ENCODE measurements at places on chromosomes 4 and X.
A peak's percentile ranks its signal among the peaks of the same experiment; 100 is the strongest.

- DNase-seq, result no peak
These were observed 37.9 kb downstream of the UNC5C start for GRCh38 chr4:95510877-95511276.

- no peak for DNase-seq
These were observed 6.2 kb downstream of the LINC00632 start for GRCh38 chrX:140715787-140716186.

GRCh38 chrX:30504309-30504708 lies 73.3 kb downstream of the TASL start:
- no peak for DNase-seq

DNA sequence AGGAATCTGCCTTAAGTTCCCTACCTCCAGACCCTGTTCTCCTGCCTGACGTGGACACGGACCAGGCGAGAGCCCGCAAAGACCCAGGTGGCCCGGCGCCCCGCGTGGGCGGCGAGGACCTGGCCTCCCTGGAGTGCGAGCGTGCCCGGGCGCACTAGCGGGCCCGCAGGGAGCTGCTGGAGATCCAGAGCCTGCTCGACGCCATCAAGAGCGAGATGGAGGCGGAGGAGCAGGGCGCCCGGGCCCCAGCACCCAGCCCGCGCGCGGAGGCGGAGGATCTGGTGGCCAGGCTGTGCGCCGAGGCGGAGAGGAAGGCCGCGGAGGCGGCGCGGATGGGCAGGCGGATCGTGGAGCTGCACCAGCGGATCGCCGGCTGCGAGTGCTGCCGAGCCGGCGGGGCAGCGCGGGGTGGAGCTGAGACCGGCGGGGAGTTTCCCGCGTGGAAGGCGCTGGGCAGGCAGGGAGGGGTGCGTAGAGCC lies 18.2 kb downstream of the MRFAP1 start:
- peak; percentile 63 for DNase-seq

- no peak for DNase-seq
These were observed 84.0 kb downstream of the SLC10A7 start for GRCh38 chr4:146437778-146438177.

- no peak for DNase-seq
These were observed 1.8 kb downstream of the RBM3 start for GRCh38 chrX:48576108-48576507.

- no peak for DNase-seq
These were observed 47.2 kb upstream of the RASGEF1B start for GRCh38 chr4:81518762-81519426.

GRCh38 chr4:37219242-37219641 lies 25.3 kb upstream of the NWD2 start:
- DNase-seq, result no peak

GRCh38 chrX:65674204-65674893 lies 6.9 kb downstream of the MSN start:
- no peak for DNase-seq

DNA sequence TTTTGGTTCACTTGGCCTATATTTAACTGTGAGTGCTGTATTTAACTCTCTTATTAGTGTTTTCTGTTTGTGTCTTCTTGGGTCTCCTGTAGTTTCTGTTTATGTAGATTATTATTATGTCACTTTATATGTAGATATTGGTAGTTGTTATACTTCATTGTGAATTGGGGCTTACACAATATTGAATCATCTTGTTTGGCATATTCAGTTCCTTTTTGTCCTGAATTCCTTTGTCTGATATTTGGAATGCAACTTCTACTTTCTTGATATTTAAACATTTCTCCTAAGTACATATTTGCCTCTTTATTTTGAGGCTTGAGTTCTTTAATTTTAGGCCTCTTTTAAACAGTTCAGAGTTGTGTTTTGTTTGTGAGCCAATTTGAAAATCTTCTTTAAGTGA lies 544.8 kb upstream of the ADGRL3 start:
- DNase-seq, result no peak

GRCh38 chr4:131488772-131489171 lies 1660.3 kb upstream of the PCDH10 start:
- no peak for DNase-seq

DNA sequence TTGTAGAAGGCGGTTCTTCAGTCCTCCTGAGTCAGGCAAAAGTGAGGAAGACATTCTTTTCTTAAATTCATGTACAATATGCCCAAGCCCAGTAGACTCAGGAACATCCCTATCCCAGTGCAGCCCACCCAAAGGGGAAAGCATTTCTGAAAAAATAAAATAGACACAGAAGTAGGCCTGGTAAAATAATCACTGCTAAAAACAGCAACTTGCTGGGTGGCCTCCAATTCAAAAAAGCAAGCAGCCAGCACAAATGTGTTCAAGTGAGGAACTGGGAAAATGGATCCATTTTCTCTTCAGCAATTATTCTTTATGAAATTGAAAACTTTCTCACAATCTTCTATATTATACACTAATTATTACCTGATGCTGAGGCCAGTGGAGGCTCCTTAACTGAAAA lies 165.4 kb downstream of the PCDH19 start:
- DNase-seq, result no peak

DNA sequence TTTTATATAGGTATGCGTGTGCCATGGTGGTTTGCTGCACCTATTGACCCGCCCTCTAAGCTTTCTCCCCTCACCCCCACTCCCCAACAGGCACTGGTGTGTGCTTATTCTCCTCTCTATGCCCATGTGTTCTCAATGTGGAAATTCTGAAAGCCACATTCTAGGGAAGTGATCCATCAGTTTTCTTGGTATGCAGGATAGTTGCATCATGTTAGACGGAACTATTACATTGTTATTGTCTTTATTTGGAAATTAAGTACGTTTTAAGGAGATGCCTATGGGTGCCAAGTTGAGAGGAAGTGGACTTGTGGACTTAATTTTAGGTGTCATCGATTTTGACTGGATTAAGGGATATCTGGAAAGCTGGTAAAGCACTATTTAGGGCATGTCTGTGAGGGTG lies 204.6 kb downstream of the RBM46 start:
- DNase-seq, result no peak

DNA sequence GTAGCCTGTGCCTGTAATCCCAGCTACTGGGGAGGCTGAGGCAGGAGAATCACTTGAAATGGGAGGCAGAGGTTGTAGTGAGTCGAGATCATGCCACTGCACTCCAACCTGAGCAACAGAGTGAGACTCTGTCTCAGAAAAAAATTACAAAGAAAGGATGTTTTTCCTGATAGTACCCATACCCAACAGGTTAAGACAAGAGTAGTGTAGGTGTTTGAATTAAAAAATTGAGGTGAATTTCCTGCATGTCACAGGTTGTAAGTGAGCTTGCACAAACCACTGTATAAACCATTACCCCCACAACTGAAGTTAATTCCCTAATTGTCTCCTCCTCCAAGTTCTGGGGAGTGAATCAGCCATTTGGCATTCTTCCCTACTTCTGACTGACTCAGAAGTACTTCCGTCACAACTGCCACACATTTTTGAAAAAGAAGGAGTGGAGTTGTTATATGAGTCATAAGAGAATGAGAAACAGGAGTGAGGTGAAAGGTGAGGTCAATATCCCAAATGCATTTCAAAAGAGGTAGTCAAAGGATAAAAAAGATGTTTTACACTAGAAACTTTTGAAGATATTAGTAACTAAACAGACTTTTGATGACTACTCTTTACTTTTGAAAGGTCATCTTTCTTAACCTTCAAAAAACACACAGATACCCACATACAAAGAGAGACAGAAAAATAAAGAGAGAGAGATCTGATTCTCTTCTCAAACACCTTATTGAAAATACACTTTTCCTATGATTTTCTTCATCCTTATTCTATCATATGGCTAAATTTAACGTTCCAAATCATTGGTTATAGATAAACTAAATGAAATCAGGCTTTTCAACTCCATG lies 134.5 kb downstream of the BTC start:
- no peak for DNase-seq

- no peak for DNase-seq
These were observed 22.0 kb downstream of the MSX1 start for GRCh38 chr4:4881432-4881831.

- DNase-seq, result no peak
These were observed 25.5 kb downstream of the BBS12 start for GRCh38 chr4:122758033-122758432.

- peak; percentile 75 for DNase-seq
These were observed 16.3 kb downstream of the CD99 start for GRCh38 chrX:2707334-2707760.

DNA sequence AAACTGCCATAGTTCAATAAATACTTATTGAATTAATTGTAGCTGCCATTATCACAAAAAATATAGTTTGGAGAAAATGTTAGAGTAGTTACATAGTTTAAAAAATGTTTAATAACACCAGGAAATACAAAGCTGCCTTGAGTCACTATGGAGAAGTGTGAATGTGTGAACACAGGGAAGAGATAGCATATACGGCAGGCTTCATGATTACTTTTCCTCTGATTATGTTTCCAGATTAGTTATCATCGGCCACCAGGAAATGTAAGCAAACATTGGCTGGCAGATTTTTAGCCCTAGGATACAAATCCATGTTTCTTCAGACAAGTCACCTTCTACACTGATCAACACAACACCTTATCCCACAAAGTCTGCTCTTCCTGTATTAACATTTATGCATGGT lies 4.4 kb downstream of the PRDM5 start:
- DNase-seq, result no peak

- no peak for DNase-seq
These were observed 90.8 kb downstream of the DCTD start for GRCh38 chr4:182826391-182826790.

- no peak for DNase-seq
These were observed 244.8 kb upstream of the NEIL3 start for GRCh38 chr4:177064729-177065394.

DNA sequence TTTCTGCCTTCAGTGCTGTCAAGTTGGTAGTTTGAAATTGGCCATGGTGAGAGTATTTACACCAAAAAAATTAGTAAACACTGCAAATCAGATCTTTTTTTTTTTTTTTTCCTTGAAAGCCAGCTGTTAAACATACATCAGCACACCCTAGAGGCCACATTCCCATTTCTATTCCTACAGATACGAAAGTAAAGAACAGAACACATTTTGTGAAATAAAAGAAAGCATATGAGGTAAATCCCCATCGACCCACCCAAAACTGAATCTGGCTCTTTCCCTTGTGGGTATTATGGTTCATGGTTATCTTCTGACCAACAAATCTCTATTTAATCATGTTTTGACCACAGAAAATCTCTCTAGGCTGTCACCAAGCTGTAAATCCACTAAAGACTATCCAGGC lies 41.8 kb upstream of the AP1AR start:
- DNase-seq, result no peak

DNA sequence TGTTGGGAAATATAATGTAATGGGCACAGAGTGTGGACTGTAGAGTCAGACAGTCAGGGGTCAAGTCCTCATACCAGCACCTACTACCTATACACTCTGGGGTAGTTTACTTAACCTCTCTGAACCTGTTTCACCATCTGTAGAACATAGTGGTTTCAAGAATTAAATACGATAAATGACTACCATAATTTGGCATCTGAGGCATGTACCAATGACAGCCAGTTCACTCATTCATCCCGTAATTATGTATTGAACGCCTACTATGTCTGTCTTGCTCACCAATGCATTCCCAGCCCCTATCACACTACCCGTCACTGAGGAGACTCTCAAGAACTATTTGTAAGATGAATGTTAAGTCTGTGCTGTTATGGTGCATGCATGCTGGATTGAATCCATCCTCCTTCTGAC lies 2.0 kb upstream of the FGB start:
- DNase-seq, result no peak

DNA sequence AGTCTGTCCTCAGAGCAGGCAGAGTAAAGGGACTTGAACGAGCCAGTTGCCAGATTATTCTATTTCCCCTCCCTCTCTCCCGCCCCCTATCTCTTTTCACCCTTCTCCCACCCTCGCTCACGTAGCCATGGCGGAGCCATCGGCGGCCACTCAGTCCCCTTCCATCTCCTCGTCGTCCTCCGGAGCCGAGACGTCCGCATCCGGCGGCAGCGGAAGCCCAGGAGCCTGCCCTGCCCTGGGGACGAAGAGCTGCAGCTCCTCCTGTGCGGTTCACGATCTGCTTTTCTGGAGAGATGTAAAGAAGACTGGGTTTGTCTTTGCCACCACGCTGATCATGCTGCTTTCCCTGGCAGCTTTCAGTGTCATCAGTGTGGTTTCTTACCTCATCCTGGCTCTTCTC lies 106.2 kb upstream of the SMAD1 start:
- DNase-seq, result no peak

DNA sequence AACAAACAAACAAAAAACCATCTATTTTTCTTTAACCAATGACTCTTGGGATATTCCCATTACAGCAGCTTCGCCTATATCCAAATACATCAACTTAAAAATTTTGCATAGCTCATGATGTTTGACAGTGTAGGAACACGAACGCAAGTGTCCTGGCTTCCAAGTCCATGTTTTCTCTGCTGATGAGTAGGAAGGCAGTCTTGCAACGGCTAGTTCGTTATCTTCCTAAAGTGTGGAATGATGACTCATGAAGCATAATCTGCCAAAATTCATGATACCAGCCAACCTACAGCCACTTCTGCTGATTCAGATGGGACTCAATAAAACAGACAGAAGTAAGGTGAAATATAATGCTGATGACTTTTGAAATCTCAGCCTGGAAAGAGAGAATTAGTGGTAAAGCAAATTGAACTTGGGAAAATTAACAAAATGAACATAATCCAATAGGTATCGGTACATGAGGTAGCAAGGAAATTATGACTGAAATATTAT lies 6.4 kb upstream of the SEPTIN11 start:
- DNase-seq, result no peak

DNA sequence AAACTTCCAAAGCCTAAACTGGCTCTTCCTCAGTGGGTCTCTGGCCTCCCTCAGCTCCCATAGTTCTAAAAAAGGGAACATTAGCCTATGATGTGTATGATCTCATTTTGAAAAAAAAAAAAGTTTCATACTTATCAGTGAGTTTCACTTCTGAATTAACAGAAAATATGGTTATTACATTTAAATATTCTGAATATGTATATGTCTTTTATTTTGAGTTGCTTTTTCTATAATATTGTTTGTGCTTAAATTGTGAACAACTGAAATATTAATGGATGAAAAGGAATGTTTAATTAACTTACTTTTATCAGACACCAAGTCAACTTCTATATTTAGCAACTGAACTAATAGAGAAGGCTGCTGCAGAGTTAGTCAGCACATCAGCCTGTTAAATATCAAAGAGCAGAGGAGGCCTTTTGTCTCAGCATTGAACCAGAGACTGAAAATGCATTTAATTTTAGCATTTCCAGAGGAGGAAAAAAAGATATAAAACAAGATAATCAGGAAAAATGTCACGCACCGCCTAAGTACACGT lies 20.4 kb upstream of the FHL1 start:
- DNase-seq, result no peak

GRCh38 chrX:149004936-149005335 lies 500.2 kb downstream of the IDS start:
- no peak for DNase-seq

DNA sequence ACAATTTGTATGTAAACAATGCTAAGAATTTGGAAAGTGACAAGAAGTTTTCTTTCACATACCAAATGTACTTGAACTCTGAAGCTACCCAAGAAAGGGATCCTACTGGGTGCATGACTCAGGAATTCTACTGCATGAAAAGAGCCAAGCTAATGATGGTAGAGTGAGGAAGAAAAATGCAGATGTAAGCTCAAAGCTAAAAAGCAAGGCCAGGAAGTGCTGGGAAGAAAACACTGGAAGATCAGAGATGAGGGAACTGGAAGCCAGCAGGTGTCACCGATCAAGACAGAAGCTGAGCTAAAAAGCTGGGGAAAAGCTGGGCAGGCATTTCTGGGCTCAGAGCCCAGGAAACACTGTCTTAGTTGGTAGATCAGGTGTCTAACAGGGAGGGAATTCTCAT lies 449.1 kb downstream of the NKX6-1 start:
- DNase-seq, result no peak
